Pulmonary artery endothelial cell (primary cell): ENCODE measurements at places on chromosomes 1 and 21. TPM values are rescaled to one million over a fixed set of nuclear protein-coding genes. Genes with fewer than 3 reads are reported as not detected.

The KCNK2 gene
- not detected in 2 replicates for total RNA-seq

The ILDR2 gene
- not detected in 2 replicates for total RNA-seq

DNA sequence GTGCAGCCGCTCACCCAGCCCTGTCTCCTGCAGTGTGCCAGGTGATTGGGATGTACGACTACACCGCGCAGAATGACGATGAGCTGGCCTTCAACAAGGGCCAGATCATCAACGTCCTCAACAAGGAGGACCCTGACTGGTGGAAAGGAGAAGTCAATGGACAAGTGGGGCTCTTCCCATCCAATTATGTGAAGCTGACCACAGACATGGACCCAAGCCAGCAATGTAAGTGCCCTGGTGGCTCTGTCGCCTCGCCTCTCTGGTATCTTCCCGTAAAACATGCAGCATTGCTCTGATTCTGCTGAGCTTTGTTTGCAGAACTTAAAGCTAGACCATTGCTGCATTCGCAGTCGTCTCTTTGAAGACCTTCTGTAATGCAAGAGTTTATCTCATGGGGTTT is 79.2 kb downstream of the ATP5PO start:
- DNase-seq, result no peak

The IL20 gene
- total RNA-seq, result not detected in 2 replicates

The CCDC185 gene
- not detected in 2 replicates for total RNA-seq

The F3 gene
- 2.0 and 2.1 TPM in 2 replicates for total RNA-seq

The ZNF687 gene
- total RNA-seq, result 6.2 and 6.9 TPM in 2 replicates

DNA sequence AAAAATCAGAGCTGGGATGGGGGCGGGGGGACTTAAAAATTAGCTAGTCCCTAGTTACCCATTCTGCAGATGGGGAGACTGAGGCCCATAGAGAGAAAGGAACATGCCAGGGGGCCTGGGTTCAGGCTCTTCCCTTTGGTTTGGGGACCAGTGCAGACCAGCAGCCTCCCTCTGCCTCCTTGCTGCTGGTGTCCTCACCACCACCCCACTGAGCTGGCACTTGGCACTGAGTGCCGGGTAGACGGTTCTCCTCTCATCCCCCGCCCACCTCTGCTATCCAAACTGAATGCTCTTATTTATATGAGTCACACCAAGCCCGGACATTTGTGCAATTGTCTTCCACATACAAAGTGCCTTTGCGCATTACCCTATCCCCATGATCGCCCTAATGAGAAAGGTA is 39.2 kb downstream of the CAMK2N1 start:
- no peak for DNase-seq

- DNase-seq, result no peak
Measured at GRCh38 chr1:228405979-228406228, 731 bp downstream of the TRIM11 start.

DNA sequence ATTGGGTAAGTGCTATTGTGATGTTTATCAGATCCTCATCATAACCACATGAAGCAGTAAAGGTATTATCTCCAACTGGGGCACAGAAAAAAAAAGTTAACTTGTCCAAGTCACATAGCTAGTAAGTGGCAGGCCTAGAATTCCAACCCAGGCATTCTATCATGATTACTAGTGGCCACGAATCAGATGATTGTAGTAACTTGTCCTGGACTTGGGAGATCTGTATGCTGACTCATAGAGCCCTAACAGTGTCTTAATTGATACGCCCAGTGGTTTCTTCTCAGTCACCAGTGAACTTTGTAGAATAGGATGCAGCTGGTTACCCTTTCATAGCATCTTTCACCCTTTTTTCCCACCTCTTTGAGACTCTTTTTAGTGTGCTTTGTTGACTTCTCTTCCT is 91.1 kb upstream of the UBE2U start:
- no peak for DNase-seq

The MAP3K7CL gene
- total RNA-seq, result 6.6 and 7.6 TPM in 2 replicates

DNA sequence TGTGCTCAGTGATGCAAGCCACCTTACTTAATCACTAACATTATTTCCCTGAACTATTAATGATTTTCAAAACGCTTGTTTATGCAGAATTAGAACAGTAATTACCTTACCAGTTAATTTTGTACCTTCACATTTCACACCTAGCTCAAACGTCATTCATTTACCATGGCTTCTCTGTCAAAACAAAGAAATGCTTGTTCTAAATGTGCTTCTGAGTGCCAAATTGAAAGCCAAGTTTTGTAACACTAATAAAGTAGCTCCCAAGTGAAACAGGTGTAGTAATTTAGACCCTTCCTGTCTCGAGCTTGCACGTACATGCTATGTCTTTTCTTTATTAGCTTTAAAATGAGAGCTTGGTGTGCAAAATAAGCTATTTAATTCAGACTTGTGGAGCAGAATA is 533.7 kb upstream of the PKN2 start:
- DNase-seq, result no peak

- DNase-seq, result no peak
Measured at GRCh38 chr1:24861821-24862727, 68.0 kb downstream of the RUNX3 start.

The CD1C gene
- total RNA-seq, result not detected in 2 replicates

GRCh38 chr1:216422821-216423520 is at the start of gene USH2A:
Gene USH2A (minus strand): TSS chr1:216423448. CDS start chr1:216422336, 1,112 bp downstream.
- DNase-seq, result no peak

DNA sequence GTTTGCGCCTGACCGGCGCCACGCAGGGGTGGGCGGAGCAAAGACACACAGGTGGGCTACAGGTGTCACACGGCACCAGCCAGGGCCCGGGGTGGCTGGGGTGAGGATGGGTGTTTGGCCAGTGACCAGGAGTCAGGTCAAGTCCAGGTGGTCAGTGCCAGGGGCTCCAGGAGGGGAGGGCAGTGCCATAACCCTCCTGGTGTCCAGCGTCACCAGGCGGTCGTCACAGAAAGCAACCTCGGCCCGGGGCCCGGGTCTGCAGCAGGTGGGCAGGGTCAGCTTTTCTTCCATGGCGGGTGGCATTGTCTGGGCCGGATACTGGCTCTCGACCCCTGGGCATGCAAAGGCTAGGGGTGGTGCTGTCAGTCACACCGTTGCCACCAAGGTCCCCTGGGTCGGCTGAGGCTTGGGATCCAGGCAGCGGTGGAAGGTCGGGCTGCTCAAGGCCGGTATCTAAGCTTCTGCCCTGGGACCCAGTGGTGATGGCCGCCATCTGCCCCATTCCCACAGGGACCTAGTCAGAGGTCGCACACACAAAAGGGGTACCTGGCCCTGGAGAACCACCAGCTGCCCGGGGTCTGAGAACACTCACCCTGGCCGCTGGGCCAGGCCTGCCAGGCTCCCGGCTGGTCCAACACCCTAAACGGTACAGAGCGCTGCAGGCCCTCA is 1.8 kb downstream of the FNDC10 start:
- no peak for DNase-seq

The RHOU gene
- total RNA-seq, result 0.79 and 1.7 TPM in 2 replicates

GRCh38 chr1:17466359-17466758 is 26.9 kb upstream of the RCC2 start:
- DNase-seq, result no peak

- no peak for DNase-seq
Measured at GRCh38 chr1:177830531-177831135, 139.2 kb downstream of the SEC16B start.

DNA sequence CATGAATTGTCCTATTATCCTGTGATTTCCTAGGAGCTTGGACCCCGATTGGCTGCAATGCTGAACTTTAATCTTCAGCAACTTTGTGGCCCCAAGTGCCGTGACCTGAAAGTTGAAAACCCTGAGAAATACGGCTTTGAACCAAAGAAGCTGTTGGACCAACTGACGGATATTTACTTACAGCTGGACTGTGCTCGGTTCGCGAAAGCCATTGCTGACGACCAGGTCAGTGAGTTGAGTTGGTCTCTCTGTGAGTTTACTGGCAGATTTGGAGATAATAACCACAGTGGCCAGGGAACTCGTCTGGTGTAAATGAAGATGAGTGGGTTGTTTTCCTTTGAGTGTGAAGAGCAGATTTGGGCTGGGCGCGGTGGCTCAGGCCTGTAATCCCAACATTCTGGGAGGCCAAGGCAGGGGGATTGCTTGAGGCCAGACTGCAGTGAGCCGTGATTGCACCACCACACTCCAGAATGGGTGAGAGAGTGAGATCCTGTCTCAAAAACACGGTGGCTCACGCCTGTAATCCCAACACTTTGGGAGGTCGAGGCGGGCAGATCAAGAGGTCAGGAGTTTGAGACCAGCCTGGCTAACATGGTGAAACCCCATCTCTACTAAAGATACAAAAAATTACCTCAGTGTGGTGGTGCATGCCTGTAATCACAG is 39.1 kb upstream of the KIF1B start:
- DNase-seq, result no peak

The ILF2 gene
- total RNA-seq, result 295 and 331 TPM in 2 replicates

DNA sequence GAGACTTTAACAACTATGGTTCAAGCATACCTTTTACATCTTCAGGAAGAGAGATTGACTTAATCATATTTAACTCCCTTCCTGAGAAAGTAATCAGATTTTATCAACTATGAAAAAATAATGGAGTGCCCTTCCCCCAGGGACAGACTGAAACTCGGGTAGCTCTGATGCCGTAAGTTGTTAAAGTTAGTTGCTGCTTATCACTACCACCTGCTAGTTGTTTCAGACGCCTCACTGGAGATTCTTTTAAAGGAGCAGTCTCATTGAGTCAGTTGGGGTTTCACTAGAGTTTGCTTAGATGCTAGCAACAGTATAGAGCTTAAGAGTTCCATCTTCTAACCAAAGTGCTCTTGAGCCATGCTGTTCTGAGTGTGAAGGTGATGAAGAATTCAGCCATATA is 17.0 kb upstream of the TRAF5 start:
- DNase-seq, result no peak

The NR1I3 gene
- not detected in 2 replicates for total RNA-seq

The RGS18 gene
- under 0.01 and 0.04 TPM in 2 replicates for total RNA-seq

The OR10Z1 gene
- total RNA-seq, result not detected in 2 replicates

GRCh38 chr1:155048449-155049334 is 2.4 kb upstream of the ADAM15 start:
- no peak for DNase-seq

The POU2F1 gene
- total RNA-seq, result 4.0 and 5.8 TPM in 2 replicates

The RUNX1 gene
- 4.4 and 5.4 TPM in 2 replicates for total RNA-seq

The FCRL1 gene
- not detected in 2 replicates for total RNA-seq
